ENCODE measurements at places on chromosomes 2 and 18.
A peak's percentile ranks its signal among the peaks of the same experiment; 100 is the strongest.

GRCh38 chr2:223418131-223418530, 184.0 kb downstream of the SCG2 start:
- DNase-seq = no peak

- DNase-seq = no peak
Measured at GRCh38 chr2:168353251-168353650, 102.8 kb upstream of the CERS6 start.

DNA sequence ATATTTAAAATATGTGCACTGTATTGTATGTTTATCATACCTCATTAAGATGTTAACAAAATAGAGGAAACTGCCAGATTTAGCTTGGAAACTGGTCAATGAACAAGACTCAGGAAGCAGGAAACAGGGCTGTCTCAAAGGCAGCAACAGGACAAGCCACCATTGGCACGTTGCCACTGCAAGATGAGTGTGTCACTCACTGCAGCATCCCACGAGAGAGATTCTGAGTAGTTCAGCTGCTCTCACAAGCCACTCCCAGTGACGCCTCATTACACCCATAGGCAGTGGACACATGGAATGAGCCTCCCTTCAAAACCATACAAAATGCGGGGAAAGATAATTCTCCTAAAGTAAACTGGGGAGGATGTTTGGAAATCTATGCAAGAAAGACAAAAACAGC, 181.9 kb upstream of the DLGAP1 start:
- peak; percentile 1 for DNase-seq

GRCh38 chr2:126862730-126863129, 36.0 kb upstream of the TEX51 start:
- DNase-seq = no peak

GRCh38 chr18:24877066-24877465, 416.6 kb downstream of the HRH4 start:
- no peak for DNase-seq

GRCh38 chr2:25936889-25937545, 45.3 kb downstream of the KIF3C start:
- peak; percentile 82 for DNase-seq

- no peak for DNase-seq
Measured at GRCh38 chr2:136205615-136206014, 87.7 kb upstream of the CXCR4 start.

- DNase-seq = no peak
Measured at GRCh38 chr2:12424219-12424618, 292.5 kb upstream of the TRIB2 start.

DNA sequence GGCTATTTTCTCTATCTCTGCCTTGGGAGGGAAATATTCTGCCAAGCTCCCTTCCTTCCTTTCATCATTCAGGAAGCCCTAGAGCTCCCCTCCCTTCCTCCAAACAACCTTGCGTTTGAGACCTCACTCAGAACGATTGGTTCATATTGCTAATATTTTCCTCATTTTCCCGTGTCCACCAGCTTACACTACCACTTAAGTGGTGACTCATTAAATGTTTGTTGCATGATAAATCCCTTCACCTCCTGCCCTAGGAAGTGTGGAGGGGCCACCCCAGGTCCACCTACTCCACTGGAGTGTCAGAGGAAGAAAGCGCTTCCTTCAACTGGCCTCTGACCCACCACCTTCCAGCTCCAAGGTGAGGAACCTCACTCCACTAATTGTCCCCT, 2.3 kb upstream of the LPIN2 start:
- DNase-seq = no peak

GRCh38 chr18:51562866-51563265, 365.4 kb upstream of the MEX3C start:
- DNase-seq = no peak

DNA sequence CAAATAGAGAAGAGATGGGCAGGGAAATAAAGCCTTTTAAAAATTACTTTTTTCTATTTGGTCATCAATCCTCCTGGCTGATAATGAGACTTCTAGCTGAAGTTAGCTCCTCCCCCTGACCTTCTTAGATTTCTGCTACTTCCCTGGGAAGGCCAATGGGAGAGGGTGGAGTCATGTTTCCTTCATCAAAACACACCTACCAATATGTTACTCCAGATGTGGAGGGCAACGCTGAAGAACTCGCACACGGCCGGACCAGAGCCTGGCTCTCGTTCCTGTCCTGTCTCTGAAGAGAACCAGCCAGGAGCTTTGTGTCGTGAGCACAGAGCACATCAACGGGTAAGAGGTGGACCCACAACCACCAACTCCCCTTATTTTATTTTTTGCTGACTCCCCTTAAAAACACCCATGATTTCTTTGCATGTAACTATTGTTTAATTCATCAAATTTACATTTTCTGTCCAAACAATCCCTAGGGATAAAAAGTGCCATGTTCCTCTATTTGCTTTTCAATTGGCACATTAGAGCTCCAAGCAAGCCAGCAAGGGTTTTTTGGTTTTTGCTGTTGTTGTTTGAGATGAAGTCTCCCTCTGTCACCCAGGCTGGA, 94.9 kb downstream of the ADD2 start:
- no peak for DNase-seq
